ENCODE measurements at places on chromosomes 6 and 20.
A peak's percentile ranks its signal among the peaks of the same experiment; 100 is the strongest.

GRCh38 chr6:44485601-44486401 is 98.3 kb downstream of the CDC5L start:
- DNase-seq = no peak

DNA sequence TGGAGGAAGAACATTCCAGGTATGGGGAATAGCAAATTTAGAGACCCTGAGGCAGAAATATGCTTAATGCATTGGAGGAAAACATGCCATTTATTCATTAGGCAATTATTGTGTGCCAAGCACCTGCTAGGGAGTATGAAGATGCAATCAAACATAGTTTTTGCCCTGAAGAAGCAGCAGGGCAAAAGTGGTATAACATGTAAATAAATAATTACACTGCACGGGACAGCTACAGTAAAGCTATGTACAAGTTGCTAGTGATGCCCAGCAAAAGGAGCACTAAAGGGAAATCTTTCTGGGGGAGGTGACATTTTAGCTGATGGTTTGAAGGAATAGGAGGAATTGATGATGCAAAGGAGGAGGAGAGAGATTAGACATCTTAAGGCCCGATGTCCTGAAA is 624 bp upstream of the TJAP1 start:
- DNase-seq = no peak

DNA sequence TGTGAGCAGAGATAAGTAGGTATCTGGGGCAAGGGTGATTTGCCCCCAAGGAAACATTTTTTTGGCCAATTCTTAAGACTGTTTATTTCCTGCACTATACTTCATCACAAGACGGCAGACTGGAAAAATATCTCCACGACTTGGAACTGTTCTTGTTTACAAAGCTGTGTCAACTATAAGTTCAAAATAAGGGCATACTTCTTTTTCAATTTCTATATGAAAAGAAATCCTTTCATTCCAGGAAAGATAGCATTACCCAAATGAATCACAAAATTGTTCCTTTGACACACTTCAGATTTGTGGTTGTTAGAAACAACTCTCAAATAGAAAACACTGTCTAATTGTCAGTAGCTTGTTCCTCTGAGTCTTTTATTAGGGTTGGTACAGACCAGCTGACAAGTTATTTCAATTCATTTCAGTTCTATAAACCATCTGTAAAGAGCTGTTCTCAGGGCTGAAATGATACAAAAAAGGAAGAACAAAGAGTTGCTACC is 212.9 kb upstream of the PRDM1 start:
- no peak for DNase-seq

GRCh38 chr6:154154389-154154967 is 115.4 kb downstream of the OPRM1 start:
- DNase-seq = peak; percentile 73

GRCh38 chr6:36856277-36856676 is 17.0 kb upstream of the CPNE5 start:
- peak; percentile 91 for DNase-seq

DNA sequence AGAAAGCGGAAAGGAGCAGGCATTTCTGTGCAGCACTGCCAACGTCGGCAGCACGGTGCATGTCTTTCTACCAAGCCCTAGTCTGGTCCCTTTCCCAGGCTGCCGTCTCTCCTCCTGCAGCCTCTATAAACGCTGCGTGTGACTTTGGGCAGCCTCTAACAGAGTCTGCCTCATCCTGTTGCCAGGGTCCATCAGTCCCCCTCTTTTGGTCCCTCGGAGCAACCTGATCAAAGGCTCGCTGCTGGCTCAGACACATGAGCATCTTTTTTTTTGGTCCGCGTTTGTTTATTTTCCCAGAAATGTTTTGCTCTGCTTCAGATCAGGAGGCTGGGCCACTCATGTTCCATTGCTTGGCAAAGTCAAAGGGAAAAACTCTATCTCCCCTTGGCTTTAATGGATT is 166.8 kb upstream of the CST7 start:
- no peak for DNase-seq

DNA sequence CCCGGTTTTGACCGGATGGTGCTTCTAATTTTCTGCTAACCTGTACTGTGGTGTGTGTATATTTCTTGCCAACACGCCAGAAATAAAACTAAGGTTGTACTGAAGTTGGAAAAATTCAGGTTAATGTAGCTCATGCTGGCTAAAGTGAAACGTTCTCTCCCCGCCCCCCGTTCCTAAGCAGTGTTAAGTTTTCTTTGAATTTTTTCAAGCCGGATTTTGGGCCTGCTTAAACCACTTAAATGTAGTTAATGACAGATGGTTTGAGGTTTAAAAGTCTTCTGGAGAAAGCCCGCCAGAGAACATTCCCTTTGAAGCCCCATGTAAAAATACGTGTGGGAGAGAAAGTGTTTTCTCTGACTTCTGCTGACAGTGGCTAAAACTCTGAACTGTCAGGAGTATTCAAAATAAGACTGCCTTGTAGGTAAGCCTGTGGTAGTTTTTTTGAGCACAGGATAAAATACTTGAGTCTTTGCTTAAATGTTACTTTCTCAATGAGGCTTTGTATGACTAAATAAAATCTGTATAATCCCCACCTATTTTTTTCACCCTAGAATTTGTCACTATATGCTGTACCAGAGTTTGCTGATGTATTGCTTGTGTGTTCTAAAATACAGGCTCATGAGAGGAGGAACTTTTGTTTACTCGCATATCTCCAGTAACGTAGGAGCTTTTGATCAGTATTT is 101.3 kb downstream of the OR2B2 start:
- DNase-seq = no peak

DNA sequence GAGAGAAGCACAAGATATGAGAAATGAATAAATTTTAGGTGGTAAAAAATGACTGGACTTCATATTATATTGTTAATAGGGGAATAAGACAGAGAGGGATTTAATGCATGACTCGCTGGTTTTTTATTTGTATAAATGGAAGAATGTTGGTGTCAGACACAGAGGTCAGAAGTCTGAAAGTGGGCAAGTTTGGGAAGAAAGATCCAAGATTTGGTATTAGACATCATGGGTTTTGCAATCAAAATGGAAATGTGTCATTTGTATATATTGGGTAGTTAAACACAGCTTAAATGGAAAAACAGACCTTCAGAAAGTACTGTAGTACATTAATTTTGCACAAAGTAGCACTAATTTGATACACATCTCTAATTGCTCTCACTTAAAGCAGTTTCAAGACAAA is 96.2 kb downstream of the EYA4 start:
- DNase-seq = no peak

DNA sequence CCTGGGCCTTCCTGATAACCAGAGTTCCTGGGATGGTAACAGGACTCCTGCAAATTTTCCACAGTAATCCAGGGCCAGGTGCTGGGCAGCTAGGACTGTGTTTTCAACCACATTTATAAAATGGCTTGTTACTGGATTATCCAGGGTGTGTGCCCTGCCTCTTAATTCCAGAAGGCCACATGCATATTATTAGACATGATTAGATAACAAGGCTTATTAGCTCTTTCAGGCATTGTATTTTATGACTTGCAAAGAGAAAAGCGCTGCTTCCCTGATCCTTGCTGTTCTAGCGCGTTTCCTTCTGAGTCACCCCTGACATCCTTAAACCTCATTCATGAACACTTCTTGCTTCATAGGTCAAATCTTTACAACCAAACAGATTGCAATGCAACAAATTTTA is 208.6 kb downstream of the UST start:
- no peak for DNase-seq

DNA sequence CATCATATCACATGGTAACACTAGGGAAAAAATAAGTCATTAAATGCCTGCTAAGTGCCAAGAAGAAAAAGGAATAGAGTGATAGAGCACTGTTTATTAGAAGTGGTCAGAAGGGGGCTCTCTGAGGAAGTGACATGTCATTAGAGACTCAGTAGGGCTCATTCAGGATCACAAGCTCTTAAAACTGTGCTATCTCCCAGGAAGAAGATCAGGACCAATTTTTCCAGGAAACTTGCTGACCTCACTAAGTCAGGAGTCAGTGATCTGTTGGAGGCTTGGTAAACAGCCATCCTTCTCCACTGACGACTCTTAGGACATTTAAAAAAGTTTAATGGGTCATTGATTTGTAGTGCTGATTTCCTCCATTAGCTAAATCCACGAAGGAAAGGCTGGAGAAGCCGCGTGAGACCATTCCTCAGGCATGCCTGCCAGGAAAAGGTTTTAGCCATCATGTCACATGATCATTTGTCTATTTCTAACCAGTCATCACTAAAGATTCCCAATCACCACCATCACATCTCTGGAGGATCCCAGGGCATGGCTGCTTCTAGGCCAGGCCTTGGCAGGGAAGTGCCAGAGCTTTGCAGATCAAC is 5.9 kb upstream of the PTPN1 start:
- DNase-seq = peak; percentile 9

DNA sequence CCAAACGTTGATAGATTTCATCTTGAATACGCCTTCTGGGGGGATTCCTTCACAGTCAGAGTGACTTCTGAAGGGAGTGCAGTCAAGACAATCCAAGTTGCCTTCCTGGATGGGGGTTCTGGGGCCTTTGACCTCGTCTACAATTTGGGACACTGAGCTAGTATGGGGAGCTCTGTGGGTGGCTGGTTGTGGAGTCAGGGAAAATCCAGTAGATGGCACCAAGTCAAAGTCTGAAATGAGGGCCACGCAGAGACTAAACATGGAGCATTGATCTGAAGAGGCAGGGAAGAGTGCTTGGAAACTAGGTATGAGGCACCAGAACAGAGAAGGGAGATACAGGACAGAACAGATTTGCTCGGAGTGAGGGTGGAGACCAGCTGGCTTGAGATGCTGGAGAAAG is 43.6 kb upstream of the CCN6 start:
- no peak for DNase-seq

- DNase-seq = no peak
Measured at GRCh38 chr6:44335631-44336030, 6.8 kb upstream of the SPATS1 start.

GRCh38 chr20:25470045-25470444 is 62.6 kb downstream of the GINS1 start:
- peak; percentile 14 for DNase-seq

DNA sequence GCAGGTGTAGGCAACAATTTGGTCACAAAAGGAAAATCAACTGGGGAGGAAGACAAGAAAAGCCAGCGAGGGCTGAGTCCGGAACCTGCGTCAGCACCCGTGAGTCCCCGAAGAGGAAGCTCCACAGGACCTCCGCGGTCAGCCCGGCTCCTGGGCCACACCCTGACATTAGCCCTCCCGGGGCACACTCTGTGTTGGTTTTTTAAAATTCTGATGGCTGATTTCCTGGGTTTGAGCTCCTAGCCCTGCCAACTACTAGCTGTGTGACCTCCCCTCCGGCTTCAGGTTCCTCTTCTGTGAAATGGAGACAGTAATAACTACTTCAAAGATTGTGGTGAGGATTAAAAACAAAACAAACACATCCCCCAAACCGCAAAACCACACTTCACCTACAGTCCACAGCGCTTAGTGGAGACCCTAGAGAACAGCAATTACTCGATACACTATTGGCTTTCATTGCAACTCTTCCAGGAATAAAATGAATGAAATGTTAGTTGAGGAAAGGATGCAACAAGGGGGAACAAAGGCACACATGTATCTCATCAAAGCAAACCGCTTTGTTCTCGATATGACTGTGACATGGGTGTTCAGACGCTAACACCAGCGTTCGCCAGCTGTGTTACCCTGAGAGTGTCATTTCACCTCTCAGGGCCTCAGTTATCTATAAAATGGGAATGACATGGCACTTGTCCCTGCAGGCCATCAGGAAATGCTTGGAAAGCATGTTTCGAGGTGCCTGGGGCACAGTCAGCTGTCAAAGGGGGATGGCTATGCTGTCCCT is 985 bp downstream of the ZBP1 start:
- DNase-seq = no peak

DNA sequence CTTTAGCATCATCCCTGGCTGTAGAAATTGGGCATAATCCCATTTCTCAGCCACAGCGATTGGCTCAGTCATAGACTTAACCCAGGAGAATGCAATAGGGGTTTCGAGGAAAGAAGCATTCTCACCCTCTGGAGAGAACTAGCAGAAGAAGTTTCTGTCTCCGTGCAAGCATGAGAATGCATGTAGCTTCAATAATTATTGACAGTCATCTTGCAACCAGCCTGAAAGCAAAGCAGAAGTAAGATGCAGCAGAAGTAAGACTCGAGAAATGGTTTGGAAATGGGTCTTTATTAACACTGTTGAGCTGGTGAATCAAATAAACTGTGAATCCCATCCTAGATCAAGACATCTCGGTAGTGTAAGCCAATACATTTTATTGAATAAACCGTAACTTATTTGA is 828.8 kb upstream of the GJE1 start:
- no peak for DNase-seq

DNA sequence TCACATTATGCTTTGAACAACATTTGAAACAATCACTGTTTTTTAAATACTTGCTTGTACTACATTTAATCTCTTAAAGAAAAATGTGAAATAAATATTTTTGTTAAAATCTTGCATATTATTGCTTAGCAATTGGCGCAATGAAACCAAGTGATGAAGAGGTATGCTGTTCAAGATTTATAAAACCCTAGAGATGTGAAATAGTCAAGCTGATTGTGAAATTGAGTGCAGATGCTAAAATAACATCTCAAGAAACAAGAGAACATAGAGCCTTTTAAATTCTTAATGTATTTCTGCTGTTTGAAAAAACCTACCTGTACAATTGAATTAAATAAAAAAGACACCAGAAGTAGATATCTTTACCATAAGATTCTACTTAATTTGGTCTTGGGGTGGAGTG is 179.2 kb upstream of the MCHR2 start:
- no peak for DNase-seq

DNA sequence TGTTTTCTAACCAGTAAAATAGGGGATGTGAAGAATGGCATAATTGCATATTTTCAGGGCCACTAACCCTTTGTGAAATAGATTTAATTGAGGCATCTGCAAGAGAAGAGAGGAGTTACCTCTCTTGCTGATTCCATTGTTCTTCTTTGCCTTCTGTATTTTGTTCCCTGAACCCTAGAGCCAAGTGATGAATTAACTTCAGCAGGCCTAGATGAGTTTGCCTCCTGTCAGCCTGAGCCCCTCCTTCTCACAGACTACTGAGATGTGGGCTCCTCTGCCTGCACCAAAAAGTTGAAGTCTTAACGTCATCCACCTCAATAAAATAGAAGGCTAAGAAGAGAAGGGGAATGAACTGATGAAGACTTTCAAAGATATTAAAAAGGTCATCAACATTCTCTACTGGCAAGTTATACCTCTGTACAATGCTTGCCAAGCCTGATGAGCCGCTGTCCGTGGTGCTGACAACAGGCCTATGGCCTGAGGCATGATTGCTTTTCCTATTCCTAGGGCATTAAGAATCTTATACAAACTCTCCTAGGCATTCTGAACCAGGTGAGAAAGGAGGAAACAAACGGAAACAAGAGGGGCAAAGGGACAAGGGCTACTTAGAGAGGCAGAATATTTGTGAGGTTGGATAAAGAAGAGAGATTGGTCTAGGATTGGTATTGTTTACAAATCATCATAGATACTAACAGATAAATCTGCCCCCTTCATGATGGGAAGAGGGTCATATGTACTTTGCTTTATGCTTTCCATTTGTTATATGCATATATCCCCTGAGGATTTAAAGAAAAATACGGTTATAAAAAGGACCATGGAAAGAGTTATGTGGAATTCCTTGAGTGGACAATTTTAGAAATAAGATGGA is 46.8 kb downstream of the CD24 start:
- DNase-seq = no peak

Data from NCI-H1105 treated with DMSO at 0.1 percent for 48 hours (cell line).